ENCODE measurements at places on chromosomes 7 and 10.

- peak; percentile 63 for DNase-seq
Observed at GRCh38 chr7:26090927-26091519, 61.0 kb upstream of the NFE2L3 start.

DNA sequence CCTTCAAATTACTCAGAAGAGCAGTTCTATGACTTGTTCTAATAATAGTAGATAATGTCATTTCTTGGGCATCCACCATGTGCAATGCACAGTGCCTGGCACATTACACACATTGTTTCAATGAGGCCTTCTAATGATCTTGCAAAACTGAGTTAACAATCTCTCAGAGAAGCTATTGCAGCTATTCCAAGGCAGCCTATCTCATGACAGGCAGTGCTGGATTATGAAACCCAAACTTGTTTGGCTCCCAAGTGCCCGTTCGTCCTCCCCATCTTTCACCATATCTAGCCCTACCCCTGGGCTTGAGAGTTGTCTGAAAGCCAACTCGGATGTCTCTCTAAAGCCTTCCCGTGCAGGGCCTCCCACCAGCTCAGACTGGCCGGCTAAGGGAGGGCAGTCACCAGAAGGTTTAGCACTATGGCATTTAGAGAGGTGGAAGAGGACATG lies 405.1 kb downstream of the PLXNA4 start:
- no peak for DNase-seq

DNA sequence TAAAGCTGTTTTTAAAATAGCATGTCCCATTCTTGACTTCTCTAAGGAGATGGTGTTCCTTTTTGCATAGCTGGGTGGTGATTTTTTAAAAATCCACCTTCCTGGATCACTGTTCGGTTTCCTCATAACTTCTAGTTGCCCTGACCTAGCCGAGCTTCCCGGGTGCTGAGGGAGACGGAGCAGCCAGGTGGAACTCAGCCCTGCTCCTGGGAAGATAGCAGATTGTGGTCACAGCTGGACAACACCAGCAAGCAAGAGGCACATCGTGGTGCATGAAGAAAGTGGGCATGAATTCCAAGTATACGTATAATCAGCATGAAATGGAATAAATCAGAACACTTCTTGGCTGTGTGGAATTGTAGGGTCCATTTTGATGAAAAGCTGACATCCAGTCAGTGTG lies 73.5 kb upstream of the RSU1 start:
- no peak for DNase-seq

- no peak for DNase-seq
Observed at GRCh38 chr7:87082675-87083074, 23.2 kb upstream of the ELAPOR2 start.

DNA sequence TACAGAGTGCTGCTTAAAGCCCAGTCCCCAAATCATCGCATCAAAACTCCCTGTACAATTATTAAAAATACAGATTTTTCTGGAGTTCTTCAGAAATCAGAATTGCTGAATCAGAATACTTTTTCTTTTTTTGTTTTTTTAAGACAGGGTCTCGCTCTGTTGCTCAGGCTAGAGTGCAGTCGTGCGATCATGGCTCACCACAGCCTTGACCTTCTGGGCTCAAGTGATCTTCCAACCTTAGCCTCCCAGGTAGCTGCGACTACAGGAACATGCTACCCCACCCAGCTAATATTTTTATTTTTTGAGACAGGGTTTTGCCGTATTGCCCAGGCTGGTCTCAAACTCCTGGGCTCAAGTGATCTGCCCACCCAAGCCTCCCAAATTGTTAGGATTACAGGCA lies 3.9 kb downstream of the BBIP1 start:
- DNase-seq: no peak

GRCh38 chr7:48551652-48552051 lies 372.7 kb upstream of the CDC14C start:
- no peak for DNase-seq

- no peak for DNase-seq
Observed at GRCh38 chr7:130982160-130982638, 248.2 kb upstream of the KLF14 start.

DNA sequence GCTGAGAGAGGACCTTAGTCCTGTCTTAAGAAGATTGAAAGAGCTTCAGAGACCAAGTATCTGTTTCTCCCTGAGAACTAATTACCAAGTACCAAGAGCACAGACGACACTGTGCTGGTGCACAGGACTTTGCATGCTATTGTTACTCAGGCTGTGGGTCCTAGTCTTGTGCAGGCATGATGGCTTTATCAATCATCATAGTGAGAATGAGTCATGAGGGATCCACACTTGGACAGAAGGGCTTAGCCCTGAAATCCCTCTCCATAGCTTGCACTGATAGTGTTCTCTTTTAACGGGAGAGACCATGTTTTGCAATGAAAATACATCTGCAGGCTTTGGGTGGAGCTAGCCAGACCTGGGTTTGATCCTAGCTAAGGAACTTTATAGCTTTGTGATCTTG lies 93.3 kb downstream of the SORCS3 start:
- DNase-seq: no peak

GRCh38 chr7:143012001-143012400 lies 14.9 kb downstream of the OR9A2 start:
- DNase-seq: no peak

Data from ELF-1 (cell line).